COR-L47 (cell line): ENCODE measurements at places on chromosomes 4 and X.
A peak's percentile ranks its signal among the peaks of the same experiment; 100 is the strongest.

GRCh38 chrX:103730796-103731493 is 20.2 kb downstream of the TMEM31 start:
- no peak for DNase-seq

- no peak for DNase-seq
Observed at GRCh38 chr4:14221176-14221575, 593.7 kb upstream of the BOD1L1 start.

GRCh38 chr4:144861471-144861870 is 215.5 kb downstream of the HHIP start:
- DNase-seq, result no peak

- no peak for DNase-seq
Observed at GRCh38 chr4:7598939-7599790, 164.4 kb upstream of the PSAPL1 start.

GRCh38 chrX:32269866-32270265 is 941.5 kb downstream of the DMD start:
- no peak for DNase-seq

GRCh38 chr4:134243742-134244713 is 42.4 kb upstream of the PABPC4L start:
- DNase-seq, result peak; percentile 1

DNA sequence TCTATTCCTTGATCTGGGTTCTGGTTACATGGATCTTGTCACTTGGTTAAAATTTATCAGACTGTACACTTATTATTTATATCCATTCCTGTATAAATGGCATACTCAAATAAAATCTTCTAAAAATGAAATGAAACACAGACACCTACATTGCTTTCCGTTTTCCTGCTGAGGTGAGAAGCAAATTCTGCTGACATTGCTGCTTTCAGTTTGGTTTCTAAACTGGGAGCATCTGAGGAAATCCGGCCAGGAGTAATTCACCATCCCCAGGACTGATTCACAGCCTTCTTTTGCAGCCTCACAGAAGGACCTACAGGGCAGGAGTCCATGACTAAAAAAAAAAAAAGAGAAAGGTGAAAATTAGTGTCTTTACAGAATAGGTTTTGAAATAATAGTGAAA is 93.6 kb downstream of the CORIN start:
- DNase-seq, result no peak

- DNase-seq, result no peak
Observed at GRCh38 chr4:78288327-78288726, 231.2 kb downstream of the FRAS1 start.

- DNase-seq, result no peak
Observed at GRCh38 chr4:44446801-44447562, 1.6 kb downstream of the KCTD8 start.
